WTC11 (cell line): ENCODE measurements at places on chromosomes 5 and 9.

DNA sequence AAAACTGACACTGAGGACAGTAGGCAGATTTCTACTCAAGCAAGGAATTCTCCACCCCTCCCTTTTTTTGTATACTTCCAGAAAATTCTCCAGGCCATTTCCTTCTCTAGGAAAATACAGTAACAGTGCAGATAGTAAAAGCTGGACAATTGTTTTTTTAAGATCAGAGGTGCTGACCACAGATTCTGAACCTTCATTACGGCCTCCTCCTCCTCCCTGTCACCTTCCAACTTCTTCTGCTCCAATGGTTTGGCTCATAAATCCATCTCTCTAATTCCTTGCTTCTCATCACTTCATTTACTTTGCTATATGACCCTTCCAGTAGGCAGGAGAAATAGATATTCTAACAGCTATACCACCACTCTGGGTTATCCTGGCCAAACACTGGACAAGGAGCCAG, 220.6 kb downstream of the FBN2 start:
- no peak overlapping the region for H3K4me3 ChIP-seq
- H3K36me3 ChIP-seq = no peaks in the 10 kb centered on the region; the same call in 1 of the 2 replicates
- no peaks in the 10 kb centered on the region for H3K27me3 ChIP-seq
- no peak for DNase-seq

DNA sequence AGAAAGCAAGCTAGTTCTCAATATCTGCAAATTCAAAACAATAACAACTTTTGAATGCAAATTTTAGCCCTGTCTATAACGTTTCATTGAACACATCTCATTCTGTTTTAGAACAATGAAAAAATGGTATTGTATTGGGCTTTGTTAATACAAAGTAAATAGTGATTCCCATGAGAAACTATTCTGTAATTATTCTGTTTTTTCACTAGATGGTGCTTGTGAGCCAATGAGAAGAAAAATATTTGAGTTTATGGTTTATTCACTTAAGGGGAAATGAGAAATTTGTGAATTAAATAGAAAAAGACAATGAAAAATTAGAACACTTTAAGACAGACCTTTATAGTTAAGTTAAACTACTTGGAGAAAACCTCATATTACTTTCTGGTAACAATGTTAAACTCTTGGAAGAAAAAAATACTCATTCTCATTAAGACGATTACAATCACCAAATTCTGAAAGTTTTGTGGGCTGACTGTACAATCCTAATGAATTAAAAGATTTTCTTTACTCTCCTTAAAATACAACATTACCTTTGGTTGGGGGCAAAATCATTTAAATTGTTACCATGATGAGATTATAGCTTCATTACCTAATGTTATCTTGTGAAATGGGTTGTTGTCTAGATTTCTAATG, 127.0 kb downstream of the NNT start:
- H3K36me3 ChIP-seq = no peaks in the 10 kb centered on the region
- H3K27me3 ChIP-seq = no peaks in the 10 kb centered on the region
- no peak overlapping the region for H3K27ac ChIP-seq
- peaks cover 4% of the 10 kb centered on the region for H3K4me1 ChIP-seq
- no peak for DNase-seq

- H3K36me3 ChIP-seq = no peaks in the 10 kb centered on the region
- peaks cover 2% of the 10 kb centered on the region; the same call in 1 of the 2 replicates for H3K4me1 ChIP-seq
These were observed 32.6 kb upstream of the SLC6A19 start for GRCh38 chr5:1168796-1169195.

GRCh38 chr5:14025569-14026286, 81.2 kb upstream of the DNAH5 start:
- no peak overlapping the region for H3K27ac ChIP-seq
- H3K4me1 ChIP-seq = no peaks in the 10 kb centered on the region
- H3K36me3 ChIP-seq = no peaks in the 10 kb centered on the region
- no peaks in the 10 kb centered on the region for H3K27me3 ChIP-seq
